ENCODE measurements at places on chromosomes 2 and 18.

DNA sequence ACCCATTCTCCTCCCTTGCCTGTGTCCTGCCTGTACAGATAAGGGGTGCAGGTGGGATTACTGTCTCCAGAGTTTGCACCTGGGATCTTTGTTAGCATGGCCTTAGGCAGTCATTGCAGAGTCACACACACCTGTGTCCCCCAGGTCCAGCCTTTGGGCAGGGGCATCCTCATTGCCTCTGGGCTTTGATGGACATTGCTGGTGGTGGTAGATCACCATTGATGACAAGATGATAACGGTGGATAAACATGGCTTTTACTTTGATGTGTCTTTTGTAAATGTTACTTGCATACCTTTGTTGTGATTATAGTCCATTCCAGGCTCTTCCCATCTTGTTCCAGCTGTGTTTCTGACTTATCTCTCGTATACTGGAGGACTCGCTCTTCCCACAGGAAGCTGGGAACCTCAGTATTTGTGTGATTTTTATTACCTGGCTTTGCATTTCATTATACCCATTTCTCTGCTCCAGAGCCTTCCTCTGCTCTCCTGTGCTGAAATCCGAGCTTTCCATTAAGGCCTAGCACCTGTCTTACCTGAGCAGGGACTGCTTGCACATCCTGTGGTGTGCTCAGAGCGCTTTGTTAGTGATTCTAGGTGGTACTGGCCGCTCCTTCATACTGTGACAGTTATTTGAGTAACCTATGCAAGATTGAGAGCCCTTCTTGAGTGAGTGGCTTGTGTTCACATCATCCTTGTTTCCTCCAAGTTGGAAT lies 79.2 kb downstream of the PTPRM start:
- no peak for DNase-seq

GRCh38 chr2:142217804-142218203 lies 87.0 kb upstream of the LRP1B start:
- no peak for DNase-seq

GRCh38 chr2:2855297-2855696 lies 522.3 kb downstream of the EIPR1 start:
- DNase-seq: no peak

GRCh38 chr2:215919624-215920243 lies 93.6 kb downstream of the MREG start:
- DNase-seq: no peak
